ENCODE measurements at places on chromosomes 2 and 18.

DNA sequence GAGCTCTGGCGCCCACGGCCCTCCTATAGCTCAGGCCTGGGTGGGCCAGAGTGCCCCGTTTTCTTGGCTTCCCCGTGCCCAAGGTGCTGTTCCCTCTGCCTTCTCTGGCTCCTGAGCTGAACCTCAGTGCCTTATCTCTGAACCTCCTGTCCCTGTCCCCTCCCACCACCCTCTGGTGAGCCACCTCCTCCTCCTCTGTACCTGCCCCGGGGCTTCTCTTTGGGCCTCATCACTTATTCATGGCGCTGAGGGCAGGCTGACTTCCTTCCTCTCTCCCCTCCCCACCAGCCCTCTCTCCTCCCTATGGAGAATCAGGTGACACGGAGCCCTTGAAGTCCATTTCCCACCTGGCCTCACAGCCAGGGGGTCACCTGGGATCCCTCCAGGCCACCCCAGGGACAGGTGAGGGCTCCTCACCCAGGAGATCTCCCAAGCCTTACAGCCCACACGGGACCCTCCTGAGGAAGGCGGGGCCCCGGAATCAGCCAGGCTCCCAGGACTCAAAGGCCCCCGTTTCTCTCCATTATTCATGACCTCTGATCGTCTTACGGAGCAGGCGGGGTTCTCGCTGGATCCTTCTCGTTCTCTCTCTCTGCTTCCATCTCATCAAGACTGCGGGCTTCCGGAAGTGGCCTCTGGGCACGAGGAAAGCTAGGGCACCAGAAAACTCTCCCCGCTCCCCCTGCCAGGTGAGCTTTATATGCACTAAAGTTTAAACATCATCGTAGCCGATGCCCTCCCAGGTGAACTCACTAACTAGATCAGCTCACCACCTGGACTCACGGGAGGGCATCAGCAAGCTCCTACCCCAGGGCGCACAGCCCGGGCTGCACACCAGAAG is at the start of gene LOXHD1:
Gene LOXHD1, minus strand, starts transcription at position 106 of the 841 bp plus-strand sequence. CDS start 187 bp downstream, outside the sequence.
- DNase-seq, result no peak

DNA sequence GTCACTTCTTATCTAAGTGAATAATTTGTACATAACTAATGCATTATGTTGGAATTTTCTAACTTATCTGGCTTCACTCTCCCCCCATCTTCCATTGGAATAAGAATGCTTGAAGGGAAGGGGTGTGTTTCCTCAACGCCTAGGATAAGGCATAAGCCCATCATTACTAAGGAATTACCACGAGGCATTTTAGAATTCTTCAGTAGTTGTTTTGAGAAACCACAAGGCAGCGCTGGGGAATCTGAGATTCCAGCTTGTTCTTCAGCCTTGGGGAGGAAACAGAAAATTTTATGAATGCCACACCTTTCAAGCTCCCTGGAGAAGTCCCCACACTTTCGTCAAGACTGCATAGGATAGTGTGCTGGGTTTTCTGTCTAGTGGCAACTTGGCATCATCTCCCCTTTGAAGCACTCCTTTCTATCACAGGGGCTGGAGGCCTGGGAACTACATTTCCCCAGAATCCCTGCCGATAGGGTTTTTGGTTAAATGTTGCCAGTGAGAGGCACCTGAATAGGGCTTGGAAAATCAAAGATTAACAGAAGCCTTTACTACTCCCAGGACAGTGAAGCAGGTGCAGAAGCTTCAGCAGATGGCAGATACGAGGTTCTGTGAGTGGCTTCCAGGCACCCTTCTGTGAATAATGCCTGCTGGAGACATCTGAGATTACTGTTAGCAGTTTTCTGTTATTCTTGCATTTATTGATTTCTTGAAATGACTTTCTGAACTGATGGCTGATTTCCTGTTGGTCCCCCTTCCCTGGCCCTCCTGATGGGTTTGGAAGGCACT is 192.7 kb upstream of the REV1 start:
- peak; percentile 24 for DNase-seq

GRCh38 chr18:55079481-55080355 is 120.5 kb upstream of the CCDC68 start:
- no peak for DNase-seq

DNA sequence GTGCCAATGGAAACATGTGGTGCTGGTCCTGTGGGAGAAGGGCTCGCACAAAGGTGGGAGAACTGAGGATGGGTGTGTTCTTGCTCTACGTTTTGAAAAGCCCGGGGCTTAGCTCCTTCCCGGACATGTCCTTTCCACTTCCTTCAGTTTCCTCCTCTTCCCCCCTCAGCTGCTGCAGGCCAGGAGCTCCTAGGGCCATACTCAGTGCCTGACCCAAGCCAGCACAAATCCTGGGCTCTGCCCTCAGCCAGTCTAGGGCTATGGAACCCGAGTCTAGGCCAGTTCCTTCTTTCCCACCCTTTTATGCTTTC is 1.4 kb upstream of the SIX2 start:
- DNase-seq, result no peak

DNA sequence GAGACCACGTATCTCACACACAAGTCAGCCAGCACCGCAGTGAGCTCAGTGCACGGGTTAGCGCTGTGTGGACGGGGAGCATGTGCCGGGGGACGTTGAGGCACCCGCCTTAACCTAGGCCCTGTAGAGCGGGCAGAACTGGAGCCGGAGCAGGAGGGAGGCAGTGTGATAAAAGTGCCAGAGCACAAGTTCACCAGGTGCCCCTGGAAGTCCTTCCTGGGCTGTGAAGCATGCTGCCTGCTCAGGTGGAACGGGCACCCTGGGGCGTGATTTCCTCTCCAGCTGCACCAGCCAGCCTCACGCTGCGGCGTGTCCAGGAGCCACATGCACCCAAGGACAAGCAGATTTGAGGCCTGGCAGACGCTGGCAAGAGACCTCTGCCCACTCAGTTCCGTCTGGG is 50.3 kb downstream of the ITGB1BP1 start:
- no peak for DNase-seq

GRCh38 chr2:206805887-206806607 is 40.6 kb downstream of the FASTKD2 start:
- no peak for DNase-seq

DNA sequence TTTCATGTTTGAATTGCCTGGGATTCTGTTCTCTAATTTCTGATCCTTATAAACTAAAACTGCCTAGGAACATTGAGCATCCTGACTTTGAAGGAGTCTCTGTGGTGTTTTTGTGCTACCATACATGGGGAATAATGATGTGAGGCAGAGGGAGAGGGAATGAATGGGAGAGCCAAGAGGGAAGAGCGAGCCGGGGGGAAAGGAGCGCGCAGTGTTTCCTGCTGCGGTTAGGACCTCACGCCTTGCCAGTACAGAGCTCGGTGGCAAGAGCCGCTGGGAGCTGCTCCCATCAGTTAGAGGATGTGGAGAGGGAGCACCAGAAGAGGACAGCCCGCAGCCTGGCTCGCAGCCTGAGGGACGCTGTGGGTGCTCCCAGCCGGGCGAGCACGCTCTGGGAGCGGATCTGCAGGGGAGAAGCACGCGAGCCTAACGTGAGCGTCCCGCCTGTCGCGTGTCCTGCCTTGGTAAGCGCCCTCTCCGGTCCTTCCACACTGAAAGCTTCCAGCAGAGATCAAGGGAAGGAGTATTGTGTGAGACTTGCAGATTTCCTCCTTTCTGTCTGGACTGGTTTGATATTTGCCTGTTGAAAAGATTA is 114.7 kb downstream of the FAM210A start:
- peak; percentile 73 for DNase-seq

GRCh38 chr2:102334486-102334885 is 21.1 kb upstream of the IL18R1 start:
- DNase-seq, result no peak

GRCh38 chr18:32036506-32037180 is 18.0 kb downstream of the RNF125 start:
- DNase-seq, result no peak

GRCh38 chr2:96100893-96101304 is 15.5 kb downstream of the ADRA2B start:
- no peak for DNase-seq

- no peak for DNase-seq
These were observed 166.5 kb downstream of the MTX2 start for GRCh38 chr2:176435729-176436128.

- DNase-seq, result no peak
These were observed 136.3 kb downstream of the CYP26B1 start for GRCh38 chr2:72011370-72011689.

- peak; percentile 51 for DNase-seq
These were observed 1.6 kb upstream of the IGFBP5 start for GRCh38 chr2:216696751-216697560.

DNA sequence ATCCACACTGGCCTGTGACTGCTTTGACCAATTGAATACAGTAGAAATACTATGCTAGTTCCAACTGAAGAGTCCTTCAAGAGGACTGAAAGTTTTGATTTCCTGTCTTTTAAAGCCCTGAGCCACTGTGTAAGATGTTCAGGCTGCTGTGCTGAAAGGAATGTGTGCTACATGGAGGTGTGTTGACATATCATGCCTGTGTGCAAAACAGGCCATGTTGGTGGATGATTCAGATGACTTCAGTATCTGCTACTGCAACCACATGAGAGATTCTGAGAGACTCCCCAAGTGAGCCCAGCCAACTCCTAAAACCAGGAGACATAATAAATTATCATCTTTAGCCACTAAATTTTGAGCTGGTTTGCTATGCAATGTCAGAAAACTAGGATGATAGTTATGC is 662.9 kb downstream of the ZEB2 start:
- peak; percentile 12 for DNase-seq

- DNase-seq, result peak; percentile 64
These were observed 64.4 kb downstream of the COL5A2 start for GRCh38 chr2:189115126-189115525.

- DNase-seq, result no peak
These were observed 1.1 kb downstream of the FNDC4 start for GRCh38 chr2:27493948-27494283.

DNA sequence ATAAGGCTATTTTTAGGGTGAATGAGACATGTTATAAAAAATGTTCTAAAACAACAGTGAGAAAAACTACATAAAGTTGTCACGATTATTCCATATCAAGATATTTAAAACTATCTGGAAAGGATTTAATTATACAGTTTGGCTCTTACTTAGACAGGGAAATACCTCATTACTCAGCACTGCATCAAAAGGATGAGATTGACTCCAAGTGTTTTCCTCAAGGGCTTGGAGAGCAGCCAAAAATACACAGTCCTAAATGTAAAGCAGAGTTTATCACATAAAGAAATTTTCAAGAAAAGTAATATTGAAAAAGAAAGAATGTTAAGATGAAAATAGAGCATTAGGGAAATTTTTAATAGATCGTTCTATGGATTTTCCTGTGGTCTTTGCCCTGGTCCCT is 285.5 kb upstream of the NETO1 start:
- DNase-seq, result peak; percentile 27

- peak; percentile 7 for DNase-seq
These were observed 376.3 kb upstream of the UBE2E3 start for GRCh38 chr2:180604077-180604476.

DNA sequence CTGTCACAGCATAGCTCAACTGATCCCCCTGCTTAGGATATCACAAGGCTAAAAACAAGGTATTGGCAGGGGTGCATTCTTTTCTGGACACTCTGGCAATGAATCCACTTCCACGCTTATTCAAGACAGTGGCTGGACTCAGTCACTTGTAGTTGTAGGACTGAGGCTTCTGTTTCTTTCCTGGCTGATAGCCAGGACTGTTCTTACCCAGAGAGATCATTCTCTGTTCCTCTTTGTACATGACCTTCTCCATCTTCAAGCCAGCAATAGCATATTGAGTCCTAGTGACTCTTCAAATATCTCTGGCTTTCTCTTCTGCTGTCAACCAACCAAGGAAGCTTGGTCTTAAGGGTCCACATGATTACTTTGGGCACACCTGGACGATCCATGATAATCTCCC is 241.3 kb downstream of the RBM43 start:
- DNase-seq, result no peak

DNA sequence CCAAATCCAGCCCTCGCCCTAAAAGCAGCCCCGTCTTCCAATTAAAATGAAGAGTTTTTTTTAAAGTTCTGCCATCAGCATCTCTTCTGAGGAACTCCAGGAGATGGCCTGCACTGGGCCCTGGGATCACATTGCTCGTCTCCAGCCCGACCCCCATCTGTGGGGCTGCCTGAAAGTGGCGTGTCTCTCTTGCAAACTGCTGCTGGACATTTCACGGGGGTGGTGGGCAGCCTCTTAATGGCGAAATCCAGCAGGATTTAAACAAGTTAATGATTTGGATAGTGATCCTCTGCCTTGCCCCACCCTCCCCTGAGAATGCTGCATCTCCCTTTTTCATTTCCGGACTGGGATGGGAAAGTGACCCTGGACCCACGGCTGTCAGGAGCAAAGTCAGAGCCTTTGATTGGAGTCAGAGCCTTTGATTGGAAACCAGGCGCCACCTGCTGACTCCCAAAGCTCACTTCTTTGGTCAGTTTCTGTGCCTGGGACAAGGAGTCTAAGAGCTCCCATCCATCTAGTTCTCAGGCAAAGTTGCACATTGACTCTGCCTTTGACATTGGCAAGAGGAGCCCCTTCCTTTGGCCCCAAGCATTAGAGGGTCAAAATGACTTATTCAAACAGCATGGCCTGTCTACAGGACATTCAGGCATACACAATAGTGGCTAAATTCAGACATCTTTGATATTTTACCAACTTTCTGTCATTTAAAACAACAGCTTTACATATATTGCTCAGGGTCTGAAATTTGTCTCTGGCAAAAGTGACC is 155.2 kb downstream of the SH3BP4 start:
- peak; percentile 84 for DNase-seq

DNA sequence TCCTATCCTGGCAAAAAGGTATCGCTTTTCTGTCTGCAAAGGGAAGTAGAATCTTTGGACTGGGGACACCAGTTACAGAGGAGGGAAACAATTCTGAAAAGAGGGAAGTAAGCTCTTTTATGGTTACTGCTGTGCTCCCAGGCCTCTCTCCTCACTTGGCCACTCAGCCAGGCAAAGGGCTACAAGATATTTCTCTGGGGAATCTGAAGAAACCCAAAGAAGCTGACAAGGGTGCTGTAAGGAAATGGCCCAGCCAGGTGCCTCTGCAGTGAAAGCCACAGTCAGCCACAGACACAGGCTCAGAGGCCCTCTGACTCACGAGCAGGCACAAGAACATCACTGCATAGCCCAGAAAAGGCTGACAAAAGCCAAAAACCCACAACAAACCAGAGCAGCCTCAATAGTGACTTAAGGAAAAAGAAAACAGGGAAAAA is 5.8 kb downstream of the HDLBP start:
- no peak for DNase-seq

GRCh38 chr2:133422931-133423351 is 145.3 kb downstream of the NCKAP5 start:
- DNase-seq, result peak; percentile 8

DNA sequence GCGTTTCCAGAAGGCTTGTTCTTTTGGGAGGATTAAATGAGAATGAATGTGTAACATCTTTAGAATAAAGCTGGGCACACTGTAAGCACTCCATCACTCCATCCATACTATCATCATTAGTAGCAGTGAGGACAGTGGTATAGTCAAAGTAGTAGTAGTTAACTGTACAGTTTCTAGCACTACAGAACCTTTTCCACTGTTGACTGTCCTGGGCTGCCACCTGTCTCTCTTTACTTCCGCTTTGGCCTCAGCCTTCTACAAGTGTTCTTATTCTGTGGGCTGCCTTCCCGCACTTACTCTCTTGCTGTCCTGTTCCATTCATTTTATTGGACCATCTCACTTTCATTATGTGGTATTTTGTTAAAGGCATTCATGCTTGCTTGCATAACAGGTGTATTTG is 3.3 kb downstream of the SLC9A2 start:
- no peak for DNase-seq

GRCh38 chr2:168723275-168723899 is 79.0 kb upstream of the NOSTRIN start:
- DNase-seq, result no peak

GRCh38 chr2:177187631-177188312 is 24.8 kb upstream of the HNRNPA3 start:
- DNase-seq, result peak; percentile 32

Measured in cardiac fibroblast (primary cell).